ENCODE measurements at places on chromosomes 5 and 9.

DNA sequence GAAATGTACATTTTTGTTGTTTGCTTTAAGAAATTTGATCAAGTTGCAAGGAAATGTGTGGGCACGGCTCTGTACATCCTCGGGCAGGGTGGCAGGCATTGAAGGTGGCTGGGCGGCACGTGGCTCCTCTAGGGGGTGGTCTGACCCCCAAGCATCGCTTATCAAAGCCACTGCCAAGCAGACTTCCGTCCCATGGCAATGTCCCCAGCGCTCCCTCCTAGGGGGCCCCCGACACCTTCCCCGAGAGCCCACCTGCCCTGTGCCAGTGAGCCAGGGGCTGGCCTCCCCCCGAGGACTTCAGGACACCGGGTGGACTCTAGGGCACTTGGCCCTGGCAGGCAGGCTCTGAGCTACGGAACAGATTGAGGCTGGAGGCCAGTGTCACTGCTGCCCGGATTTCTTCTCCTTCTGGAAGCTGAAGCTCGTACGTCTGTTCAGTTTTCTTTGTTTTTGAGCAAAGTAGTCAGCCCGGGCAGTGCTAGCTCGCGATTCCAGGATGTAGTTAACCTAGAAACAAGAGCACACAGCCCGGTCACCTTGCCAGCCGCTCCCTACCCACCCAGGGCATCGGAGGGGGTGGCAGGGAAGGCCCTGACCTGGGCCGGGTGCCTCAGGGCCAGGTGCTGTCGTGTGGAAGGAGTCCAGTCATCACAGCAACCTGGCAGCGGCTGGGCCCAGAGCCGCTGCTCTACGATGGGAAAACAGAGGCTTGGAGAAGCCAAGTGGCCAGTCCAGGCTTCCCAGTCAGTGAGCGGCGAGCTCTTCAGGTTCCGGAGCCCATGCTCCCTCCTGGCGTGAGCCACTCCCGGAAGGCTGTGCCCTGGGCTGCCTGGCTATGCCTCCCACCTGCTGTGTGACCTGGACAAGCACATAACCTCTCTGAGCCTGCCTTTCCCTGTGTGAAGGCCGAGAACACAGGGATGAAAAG lies 177.1 kb downstream of the GAPVD1 start:
- no peak for DNase-seq

DNA sequence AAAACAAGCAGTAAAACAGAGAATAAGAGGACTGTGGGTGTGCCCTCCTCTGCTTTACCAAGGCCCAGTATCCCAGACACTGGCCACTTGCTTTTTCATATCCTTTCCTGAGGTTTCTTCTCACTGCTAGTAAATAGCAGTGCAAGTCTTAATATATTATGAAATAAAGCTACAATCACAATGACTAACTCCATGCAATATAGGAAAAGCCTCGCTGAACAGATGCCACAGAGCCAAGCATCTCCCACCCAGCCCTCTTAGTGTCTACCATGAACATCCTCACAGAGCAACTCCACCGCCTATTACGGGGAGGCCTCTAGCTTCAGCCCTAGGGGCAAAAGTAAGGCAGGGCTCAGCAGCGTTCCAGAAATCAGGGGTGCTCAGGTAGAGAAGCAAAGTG lies 130.7 kb upstream of the LHFPL2 start:
- no peak for DNase-seq

DNA sequence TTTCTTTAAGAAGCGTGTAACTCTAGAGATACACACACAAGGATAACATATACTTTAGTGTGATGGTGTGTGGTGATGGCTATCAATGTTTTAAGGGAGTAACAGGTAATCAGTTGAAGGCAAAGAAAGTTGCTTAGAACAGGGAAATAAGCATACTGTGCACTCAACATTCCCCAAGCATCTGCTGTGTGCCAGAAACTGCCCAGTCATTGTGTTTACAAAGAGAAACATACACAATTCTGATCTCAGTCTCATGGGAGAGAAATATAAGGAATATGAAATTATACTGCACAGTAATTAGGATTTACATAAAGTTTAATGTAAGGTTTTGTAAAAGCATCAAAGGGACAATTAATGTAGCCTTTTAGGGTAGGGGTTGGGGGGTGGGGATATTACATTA lies 224.1 kb upstream of the TYRP1 start:
- DNase-seq = peak; percentile 2

GRCh38 chr9:29751226-29751625 lies 2177.9 kb upstream of the C9orf72 start:
- no peak for DNase-seq

DNA sequence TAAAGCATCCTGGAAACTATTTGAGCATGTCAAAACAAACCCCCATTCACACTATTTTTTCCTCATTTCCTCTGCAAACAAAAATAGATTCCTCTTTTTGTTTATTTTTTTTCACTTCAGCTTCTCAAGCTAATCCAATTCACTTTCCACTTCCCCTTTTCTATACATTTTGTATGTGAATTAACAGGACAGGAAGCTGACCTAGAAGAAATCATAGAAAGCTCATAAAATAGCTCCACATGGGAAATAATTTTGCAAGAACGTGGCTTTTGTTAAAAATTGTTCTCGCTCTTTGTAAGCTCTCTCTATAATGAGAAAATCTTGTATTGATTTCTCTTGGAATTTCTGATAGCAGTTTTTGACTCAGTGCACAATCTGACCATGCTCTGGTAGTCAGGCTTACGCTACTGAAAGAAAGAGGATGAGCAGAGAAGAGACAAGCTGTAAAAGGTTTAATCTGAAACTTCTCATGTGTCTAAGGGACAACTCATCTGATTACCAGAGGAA lies 215.8 kb downstream of the ADAMTS12 start:
- DNase-seq = no peak

DNA sequence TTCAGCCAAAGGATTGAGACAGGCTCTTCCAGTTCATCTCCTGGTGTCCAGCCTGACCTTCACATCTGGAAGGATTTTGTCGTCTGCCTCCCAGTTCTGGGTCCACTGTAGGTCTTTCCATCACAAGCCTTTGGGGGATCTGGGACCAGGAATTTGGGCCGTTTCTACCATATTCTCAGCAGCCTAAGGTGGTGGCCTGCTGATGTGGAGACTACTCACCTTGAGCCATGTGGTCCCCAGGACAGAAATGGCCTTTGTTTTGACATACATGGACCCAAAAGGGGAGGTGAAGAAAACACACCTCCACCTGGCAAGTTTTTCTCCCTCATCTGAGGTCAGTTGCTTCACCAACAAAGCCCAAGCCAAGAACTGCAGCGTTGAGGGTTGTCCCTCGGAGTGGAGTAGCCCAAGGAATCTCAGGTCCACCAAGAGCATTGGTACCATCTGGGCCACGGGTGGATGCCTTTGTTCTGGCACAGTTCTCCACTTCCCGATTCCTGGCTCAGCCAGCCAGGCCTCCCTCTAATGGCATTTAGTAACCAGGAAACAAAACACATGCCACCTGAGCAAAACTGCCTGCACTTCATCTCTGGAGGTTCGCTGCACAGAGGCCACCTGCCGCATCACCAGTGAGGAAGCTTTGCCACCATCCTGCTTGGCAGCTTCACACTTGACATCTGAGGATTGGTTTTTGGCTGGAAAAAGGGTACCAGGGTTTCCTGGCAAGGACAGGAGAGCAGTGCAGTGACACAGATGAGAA lies 24.7 kb downstream of the AMBP start:
- DNase-seq = no peak

- peak; percentile 41 for DNase-seq
These were observed 255.8 kb downstream of the ARHGAP26 start for GRCh38 chr5:143025971-143026370.

DNA sequence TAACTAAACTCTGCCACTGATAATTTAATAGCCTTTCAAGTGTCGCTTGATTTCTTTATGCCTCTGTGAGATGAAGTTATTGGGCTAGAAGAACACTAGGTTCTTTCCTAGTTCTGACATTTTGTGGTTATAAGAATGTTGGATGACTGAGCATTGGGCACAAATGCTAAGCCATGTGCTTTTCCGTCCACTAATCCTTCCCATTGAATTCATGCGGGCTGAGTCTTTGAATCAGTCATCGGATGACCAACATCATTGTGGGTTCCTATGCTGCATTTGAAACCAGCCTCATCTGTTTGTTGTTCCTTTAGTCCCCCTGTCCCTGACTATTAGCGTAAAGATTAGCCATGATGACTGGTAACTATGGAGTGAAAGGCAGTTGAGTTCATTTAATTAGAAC lies 58.5 kb downstream of the ALDH1A1 start:
- no peak for DNase-seq

- peak; percentile 91 for DNase-seq
These were observed 41.8 kb downstream of the CDO1 start for GRCh38 chr5:115774684-115775083.

DNA sequence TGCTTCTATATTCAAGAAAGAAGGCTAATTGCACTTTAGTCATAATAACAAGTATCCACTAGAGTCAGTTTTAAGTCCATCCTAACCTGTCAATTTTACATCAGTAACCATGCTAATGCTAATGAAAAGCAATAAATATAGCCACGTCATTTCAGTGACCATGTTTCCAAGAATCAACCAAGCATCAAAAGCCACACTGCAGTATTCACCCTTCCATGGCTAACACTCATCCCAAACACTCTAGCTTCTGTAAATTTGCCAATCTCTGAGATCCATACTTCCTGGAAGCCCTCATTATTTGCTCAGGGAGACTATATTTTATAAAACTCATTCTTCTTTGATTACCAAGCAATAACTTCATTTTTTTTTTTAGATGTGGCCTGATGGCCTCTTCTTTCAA lies 712.0 kb downstream of the CETN3 start:
- no peak for DNase-seq

GRCh38 chr9:115891929-115892328 lies 261.7 kb upstream of the PAPPA start:
- DNase-seq = peak; percentile 16

DNA sequence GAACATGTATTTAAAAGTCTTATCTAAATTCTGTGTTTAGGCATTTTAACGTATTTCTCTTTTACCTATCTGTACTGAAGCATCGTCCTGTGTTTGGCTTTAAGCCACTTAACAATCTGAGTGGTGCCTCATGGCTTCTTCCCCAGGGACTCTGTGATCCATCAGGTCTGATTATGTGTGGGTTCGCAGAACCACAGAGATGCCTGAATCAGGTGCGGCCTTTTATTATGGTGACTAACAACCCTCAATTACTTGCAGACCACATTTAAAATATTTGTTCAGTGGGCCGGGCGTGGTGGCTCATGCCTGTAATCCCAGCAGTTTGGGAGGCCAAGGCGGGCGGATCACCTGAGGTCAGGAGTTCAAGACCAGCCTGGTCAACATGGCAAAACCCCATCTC lies 39.6 kb upstream of the SAP30L start:
- no peak for DNase-seq

GRCh38 chr5:69531406-69531801 lies 28.6 kb upstream of the GTF2H2C start:
- no peak for DNase-seq

DNA sequence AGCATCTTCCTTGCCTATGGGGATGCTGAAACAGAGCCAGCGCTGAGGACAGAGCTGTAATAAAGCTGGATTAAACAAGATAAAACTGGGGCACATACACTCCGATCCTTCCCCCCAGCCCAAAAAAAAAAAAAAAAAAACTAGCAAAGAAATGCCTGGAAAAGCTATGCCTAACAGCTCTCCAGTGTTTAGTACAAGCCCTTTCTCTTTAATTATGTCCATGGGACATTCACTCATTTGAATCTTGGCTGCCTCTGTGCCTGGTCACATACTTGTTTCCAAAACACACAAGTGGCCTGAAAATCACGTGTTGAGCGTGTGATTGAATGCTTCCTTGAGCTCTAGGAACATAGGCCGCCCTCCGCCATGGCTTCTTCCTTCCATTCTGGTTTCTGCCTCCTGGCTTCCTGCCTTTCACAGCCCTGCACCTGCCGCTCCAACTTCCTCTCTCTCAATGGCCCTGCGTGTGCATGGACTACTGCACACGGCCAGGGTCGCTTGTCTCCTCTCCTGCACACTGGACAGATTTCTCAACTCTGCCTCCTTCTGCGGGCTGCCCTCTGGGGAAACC lies 111.0 kb upstream of the RETREG1 start:
- no peak for DNase-seq

GRCh38 chr5:40575411-40575810 lies 104.3 kb upstream of the PTGER4 start:
- no peak for DNase-seq

DNA sequence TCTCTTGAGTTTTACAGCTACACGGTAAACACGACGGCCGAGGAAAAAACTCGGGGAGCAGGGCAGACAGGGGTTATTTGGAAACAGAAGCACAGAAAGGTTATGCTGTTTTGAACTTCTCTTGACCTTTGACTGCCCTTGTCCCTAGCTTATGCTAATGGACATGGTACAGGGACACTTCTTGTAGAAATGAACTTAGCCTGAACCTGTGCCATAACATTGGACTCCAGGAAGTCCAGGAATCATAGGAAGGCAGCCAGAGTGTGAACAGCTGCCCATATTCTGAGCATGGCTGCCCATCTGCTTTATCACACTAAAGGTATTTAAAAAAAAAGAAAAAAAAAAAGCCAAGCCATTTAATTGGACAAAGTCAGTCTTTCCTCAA lies 46.1 kb downstream of the NR6A1 start:
- DNase-seq = peak; percentile 50

DNA sequence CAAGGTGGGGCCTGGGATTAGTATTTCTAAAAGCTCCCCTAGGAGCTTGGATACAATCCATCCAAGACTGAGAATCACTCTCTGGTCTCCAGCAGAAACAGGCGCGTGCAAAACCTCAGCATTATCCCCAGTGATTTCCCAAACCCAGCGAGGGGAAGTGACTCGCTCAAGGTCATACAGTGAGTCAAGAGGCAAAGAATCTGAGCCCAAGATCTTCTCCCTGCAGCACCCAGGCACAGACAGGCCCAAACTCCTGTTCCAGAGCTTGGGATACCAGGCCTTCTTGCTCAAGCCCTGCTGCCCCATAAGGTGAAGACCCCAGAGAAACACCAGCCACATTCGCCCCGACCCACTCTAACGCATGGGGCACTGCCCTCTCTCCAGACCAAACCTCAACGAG lies 33.2 kb downstream of the SHB start:
- no peak for DNase-seq

GRCh38 chr5:66223637-66224036 lies 79.5 kb downstream of the SREK1 start:
- DNase-seq = no peak

DNA sequence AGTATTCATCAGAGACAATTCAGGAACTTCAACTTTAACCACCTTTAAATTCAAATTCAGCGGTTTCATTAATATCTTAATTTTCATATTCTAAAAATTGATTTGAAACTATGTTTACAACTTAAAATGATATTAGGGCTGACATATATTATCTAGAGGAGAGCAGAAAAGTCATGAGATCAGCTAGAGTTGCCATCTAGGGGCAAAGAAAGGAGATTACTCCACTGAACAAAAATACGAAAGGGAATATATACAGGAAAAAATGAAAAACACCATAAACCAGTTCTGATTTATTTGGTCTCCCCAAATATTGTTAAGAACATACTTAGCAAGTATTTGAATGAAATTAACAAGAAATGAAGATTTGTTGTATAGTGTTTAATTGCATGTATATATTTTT lies 946.3 kb downstream of the DTWD2 start:
- no peak for DNase-seq

- DNase-seq = peak; percentile 18
These were observed at the start of gene NXNL2 for GRCh38 chr9:88534456-88535225. NXNL2 (plus strand) TSS chr9:88535178; CDS start chr9:88535435, 257 bp downstream.

Data from NCI-H2171 treated with DMSO at 0.1 percent for 48 hours (cell line).